ENCODE measurements at places on chromosomes 3 and 15.

DNA sequence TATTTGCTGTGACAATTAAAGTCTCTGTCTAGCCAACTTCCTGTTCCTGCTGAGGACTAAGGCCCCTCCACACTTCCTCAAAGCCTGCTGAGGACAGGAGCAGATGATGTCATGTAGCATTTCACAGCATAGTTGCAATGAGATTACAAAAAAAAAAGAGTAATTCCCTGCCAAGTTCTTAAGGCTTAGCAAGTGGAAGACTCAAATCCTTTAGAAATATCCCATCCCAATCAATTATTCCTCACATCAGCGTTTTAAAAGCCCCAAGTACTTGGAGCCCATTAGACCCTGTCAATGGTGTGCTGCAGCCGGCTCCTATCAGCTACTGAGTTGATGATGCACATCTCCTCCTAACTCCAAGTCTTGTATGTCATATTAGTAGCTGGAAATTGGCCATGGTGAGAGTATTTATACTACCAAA, 51.7 kb downstream of the TRANK1 start:
- no peak for DNase-seq

DNA sequence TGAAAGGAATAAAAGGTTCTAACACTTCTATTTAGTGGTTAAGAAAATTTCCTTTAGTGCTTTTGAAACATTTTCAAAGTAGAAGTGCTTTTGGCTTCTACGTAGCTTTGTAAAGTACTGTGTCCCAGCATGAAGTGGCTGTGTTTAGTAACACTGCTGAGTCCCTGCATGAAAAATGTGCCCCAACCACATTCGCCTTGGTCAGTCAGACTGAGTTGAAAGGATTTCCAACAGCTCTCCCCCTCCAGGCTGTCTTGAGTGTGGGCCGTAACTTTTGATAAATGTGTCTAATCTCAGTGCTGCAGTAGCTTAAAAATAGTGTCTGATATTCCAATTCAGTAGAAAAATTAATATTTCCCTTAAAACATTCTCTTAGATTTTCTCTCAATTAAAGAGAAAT, 115.0 kb downstream of the NR1D2 start:
- DNase-seq: no peak

DNA sequence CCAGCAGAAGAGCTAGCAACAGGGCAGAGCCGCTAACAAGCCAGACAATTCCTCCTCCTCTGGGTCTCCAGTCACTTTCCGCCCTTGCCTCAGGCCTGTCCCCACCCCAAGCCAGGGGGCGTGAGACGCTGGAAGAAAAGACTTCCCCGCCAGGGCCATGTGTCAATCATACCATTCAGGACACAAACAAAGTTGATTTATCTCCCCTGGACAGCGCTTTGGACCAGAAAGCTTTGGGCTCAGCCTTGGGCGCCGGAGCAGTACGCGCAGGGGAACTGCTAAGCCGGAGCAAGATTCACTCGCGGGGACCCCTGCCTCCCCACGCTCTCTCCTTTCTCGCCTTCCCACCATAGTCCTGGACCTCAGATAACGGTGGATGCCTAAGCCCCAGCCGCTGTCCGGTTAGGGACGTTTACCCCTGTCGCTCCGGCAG, 479 bp downstream of the LRRC2 start:
- DNase-seq: no peak

- DNase-seq: no peak
Measured at GRCh38 chr3:21274079-21274571, 476.9 kb downstream of the ZNF385D start.

DNA sequence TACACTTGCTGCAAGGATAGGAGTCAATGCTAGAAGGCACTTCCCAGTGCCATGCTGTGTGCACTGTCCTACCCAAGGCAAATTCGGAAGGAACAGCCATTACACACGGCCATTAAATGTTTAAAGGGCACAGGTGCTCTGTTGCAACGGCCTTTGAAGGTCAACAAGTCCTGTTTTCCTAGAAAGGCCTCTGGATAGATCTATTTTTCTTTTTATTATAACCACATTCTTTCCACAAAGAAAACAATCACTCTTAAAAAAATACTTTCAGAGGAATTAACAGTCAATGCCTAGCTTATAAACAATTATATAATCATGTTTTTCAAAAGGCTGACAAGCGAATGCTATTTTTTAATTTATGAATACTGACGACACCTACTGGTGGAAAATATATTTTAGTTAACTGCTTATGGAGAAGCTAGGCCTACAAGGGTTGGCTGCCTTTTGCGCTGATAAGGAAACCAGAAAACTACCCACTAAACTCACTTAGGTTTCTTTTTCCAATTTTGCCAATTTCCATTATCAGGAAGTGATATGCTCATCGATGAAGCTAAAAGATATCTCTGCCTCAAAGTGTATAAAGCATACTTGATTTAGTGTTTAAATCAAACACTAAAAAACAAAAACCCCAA, 2.4 kb downstream of the ARHGEF3 start:
- DNase-seq: no peak

DNA sequence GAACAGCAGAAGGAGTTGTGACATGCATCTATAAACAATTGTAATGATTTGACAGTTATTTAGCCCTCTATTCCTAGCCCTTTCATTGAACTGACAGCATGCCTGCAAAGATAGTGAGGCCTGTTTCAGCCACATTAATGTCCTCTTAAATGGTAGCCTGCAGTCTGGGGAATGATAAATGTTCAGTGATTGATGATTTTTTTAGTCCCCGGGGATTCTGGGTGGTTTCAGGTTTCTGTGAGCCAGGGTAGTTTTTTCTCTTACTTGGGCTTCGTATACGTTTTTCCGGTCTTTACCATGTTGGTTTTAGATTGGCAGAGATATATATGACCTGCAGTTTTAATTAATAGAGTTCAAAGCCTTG, 172.0 kb downstream of the TCF12 start:
- DNase-seq: no peak

GRCh38 chr15:85531083-85531482, 150.7 kb downstream of the AKAP13 start:
- no peak for DNase-seq

- no peak for DNase-seq
Measured at GRCh38 chr3:12588039-12589009, 31.4 kb downstream of the MKRN2 start.

- no peak for DNase-seq
Measured at GRCh38 chr3:49872801-49873281, 3.1 kb upstream of the CAMKV start.

DNA sequence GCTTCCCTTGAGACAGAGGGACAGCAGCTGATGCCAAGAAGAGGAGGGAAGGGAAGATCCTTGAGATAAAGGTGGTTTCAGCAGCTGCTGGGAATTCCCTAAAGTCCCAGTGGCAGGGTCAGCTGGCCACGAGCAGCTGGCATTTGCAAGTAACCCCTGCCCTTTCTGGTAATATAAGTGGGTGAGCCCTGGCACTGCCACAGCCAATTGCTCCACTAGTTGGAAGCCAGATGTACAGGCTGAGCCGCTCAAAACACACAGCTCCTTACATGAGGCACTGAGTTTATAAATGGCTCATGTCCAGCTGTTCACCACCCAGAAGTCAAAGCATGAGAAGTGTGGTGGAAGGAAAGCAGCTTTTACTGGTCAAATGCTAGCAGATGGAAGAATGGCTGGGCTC, 35.4 kb downstream of the PRR20G start:
- DNase-seq: no peak

GRCh38 chr3:32975891-32976595, 24.6 kb downstream of the CCR4 start:
- no peak for DNase-seq

DNA sequence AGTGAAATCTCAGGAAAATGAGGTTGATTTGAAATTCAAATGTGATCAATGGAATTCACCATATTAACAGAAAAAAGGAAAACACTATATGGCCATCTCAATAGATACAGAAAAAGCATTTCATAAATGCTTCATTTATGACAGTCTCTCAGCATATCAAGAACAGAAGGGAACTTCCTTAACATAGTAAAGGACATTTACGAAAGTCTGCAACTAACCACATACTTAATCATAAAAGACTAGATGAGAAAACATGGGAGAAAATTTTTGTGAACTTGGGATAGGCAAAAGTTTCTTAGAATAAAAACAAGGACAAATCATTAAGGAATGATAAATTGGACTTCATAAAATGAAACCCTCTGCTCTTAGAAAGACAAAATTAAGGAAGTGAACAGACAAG, 24.7 kb upstream of the TIPARP start:
- no peak for DNase-seq

- no peak for DNase-seq
Measured at GRCh38 chr15:32790352-32790999, 72.7 kb downstream of the GREM1 start.

DNA sequence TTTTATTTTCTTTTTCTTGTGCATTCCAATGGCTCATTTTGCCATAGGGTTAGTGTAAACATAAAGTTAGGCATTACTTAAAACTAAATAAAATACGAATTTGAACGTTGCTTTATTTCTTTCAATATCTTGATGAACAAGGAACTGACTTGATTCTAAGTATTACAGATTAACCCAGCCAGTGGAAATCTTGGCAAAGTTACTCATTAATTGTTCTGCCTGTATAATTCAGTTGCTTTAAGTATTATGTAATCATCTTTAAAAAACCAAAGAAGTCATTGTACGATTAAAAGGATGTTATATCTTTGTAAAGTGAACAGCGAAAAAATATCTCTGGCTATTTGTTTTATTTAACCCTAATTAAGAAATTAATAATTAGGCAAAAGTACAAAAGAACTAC, 737.9 kb upstream of the BCHE start:
- no peak for DNase-seq

- no peak for DNase-seq
Measured at GRCh38 chr3:164550857-164551256, 527.4 kb downstream of the SI start.

GRCh38 chr3:128585189-128585588, 65.4 kb downstream of the RPN1 start:
- no peak for DNase-seq

- no peak for DNase-seq
Measured at GRCh38 chr3:175692256-175692655, 833.1 kb downstream of the NAALADL2 start.

GRCh38 chr3:112802338-112802737, 44.3 kb downstream of the CD200R1L start:
- no peak for DNase-seq

- no peak for DNase-seq
Measured at GRCh38 chr15:45635763-45636292, 999 bp downstream of the SQOR start.

DNA sequence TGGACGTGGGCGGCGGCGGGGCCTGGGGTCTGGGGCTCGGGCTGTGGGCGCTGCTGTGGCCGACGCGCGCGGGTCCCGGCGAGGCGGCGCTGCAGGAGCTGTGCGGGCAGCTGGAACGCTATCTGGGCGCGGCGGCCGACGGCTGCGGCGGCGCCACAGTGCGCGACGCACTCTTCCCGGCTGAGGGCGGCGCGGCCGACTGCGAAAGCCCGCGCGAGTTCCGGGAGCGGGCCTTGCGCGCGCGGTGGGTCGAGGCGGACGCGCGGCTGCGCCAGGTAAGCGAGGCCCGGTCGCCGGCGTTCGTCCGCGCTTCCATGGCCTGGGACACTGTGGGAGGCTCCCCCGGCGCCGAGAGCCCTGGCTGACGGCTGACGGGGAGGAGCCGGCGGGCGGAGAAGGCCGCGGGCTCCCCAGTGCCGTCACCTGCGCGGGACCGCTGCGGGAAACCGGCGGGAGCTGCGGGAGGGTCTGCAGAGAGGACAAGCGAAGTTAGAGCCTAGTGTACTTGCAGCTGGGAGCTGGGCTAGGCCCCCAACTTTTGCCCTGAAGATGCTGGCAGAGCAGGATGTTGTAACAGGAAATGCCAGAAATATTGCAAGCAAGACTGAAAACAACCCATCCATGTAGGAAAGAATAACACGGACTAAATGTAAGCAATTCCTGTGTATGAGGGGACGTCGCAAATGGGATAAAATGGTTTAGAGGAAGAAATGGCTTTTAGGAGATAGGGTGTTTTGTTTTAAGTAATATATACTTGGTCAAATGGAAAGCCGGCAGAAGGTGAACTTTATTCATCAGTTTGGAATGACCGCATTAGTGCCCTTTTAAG, 847 bp downstream of the WHAMM start:
- DNase-seq: peak; percentile 11

- no peak for DNase-seq
Measured at GRCh38 chr3:53804697-53805462, 41.3 kb downstream of the CHDH start.

DNA sequence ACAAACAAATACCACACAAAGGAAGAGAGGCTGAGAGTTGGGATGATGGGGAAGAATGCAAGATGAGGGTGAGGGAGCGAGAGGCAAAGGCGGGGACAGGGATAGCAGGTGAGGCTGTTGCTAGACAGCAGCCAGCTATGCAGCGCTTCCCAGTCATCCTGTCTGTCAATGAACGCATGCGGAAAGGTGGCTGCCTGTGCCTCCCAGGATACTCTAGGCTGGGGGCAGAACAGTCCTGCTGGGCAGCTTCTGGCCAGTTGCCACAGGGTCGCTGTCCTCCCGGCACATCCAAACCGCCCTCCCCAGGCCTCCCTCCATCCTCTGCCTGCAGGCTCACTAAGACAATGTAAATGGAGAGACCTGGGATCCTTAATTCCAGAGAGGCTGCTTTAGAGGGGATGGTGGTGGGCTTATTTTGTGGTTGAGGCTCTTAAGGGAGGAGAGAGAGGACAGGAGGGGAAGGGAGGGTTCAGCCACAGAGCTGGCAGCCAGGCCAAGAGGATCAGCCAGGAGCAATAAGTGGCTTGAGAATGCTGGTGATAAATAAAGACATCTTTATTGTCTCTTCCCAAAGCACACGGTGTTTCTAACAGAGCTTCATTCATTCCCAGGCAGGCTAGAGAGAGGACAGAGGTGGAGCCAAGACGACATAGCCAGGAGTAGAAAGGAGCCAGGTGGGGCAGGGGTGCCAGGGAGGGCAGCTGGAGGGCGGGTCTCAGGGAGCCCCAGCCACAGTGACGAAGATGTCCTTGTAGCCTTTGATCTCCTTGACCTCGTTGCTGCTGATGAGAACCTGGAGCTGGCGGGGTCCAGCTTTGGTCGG, 9.2 kb upstream of the TGM5 start:
- no peak for DNase-seq

DNA sequence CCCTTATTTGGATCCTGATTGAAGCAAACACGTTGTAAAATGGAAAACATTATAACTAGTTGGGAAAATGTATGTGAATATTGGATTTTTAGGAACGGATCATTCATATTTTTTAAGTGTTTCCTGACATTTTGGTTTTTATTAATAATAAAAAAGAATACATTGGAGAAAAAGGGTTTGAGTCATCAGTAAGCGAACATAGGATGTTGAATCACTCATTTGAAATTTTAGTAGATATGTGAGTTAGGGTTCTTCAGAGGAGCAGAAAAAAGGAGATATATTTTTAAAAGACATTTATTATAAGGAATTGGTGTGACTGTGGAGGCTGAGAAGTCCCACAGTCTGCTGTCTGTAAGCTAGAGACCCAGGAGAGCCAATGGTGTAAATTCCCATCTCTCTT, 258.5 kb downstream of the PTPRG start:
- DNase-seq: no peak

DNA sequence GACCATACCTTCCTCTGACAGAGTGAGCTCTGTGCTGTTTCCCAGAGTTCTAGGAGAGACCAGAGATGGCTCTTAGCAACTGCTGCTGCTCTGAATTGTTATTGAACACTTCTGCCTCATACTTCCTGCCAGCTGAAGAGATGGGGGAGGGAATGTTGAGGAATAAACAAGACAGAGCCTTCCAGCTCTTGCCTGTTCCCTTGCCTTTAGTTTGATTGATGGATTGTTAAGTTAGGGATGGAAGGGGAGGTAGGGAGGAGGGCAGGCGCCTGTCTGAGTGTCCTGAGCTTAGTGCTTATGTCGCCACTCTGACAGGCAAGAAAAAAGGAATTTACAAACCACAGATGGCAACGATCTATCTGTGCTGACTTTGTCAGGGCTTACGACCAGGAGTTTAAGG, 42.8 kb downstream of the ZNF609 start:
- no peak for DNase-seq

- DNase-seq: no peak
Measured at GRCh38 chr3:23894254-23895061, 22.3 kb downstream of the NKIRAS1 start.

Measured in stimulated activated CD4-positive, alpha-beta T cell treated with anti-CD3 and anti-CD28 coated beads, Interleukin-4, amount 100 ng/mL, for 48 hours (primary cell).